GM04503 (cell line): ENCODE measurements at places on chromosomes 1 and 21.

DNA sequence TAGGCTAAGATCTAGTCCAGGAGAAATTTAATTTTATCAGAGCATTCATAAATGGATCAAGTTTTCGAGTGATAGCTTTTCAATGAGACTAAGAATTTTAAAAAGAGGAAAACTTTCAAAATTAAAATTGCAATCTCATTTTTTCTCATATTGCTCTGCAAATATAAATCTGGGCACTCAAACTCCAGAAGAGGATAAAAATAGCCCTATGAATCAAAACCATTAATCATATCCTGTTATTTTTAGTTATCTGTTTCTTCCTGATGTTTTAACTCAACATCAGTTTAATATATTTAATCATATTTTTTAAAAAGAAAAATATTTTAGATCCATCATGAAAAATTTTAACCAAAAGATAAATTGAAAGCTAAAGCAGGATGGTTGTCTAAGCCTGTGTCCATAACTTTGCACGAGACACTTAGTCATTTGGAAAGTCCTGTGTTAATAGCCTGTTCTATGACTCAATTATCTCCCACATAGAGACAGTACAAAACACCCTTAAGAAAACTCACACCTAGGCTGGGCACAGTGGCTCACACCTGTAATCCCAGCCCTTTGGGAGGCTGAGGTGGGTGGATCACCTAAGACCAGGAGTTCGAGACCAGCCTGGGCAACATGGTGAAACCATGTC, 17.1 kb upstream of the PRRC2C start:
- no peak for DNase-seq

DNA sequence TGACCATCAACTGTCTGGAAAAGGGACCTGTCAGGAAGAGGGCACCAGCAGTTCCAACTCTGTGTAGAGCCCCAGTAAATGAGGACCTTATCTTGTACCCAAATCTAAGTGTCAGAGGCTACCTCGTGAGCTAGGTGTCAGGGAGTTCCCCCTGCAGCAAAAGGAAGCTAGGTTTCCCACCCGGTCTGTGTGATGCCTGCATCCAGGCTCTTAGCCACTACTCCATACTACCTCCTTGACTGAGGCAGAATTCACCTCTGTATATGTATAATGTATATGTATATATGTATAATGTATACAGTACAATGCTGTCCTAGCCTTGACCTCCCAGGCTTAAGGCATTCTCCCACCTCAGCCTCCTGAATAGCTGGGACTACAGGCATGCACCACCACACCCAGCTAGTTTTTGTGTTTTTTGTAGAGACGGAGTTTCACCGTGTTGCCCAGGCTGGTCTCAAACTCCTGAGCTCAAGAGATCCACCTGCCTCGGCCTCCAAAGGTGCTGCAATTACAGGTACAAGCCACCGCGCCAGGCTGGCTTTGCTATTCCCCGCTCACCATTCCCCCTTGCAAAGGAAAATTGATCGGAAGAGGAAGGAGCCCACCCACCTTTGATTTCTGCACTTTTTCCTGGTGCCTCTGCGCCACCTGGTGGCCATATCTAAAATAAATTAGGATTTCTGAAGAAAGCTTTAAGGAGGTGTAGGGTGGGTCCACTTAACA, 15.7 kb upstream of the LUZP1 start:
- no peak for DNase-seq

GRCh38 chr1:230869500-230869899, 1.2 kb upstream of the C1orf198 start:
- no peak for DNase-seq

DNA sequence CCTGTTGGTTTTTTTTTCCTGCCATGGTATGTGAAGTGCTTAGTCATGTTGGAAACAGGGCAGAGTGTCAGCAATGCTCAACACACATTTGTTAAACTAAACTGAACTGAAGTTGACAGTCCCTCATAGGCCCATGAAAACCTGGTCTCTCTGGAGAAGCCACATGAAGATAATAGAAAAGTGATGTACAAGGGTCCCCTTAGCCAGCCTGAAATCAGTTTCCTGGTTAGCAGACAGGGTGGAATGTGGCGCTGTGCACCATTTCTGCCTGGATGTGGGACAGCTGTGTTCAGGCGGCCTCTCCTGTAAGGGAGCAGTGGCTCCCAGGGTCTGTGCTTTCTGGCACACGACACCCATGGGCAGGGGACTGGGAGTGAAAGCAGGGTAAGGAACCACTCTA, 9.9 kb upstream of the CHI3L1 start:
- DNase-seq: no peak

DNA sequence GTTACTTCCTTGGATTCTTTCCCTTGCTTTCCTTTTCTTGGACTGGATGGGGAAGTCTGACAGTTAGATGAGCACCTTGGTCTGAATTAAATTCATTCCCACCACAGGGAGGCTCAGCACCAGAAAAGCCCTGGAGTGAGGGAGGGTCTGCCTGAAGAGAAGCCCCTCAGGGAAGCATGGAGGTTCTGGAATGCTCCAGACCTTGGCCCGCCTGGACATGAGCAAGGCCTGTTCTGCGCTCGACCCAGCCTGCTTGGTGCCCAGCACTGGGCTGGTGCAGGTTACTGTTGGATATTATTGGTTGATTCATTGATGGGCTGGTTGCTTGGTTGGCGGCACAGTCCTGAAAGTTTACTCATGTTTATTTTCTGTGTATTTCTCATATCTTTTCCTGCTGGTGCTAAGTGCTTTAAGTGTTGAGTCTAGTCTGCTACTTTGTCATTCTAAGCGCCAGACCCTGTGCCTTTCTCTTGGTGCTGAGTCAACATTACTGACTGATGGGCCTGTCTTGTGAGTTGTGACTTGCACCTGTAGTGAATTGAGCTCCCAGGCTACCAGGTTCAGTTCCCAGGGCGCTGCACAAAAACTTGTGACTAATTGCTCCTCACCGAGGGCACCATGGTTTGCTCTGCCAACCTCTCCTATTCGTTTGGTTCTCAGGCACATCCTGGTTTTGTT, 538.5 kb downstream of the KIF26B start:
- DNase-seq: no peak
